Stimulated activated CD8-positive, alpha-beta memory T cell treated with anti-CD3 and anti-CD28 coated beads, Interleukin-4, amount 100 ng/mL, for 48 hours (primary cell): ENCODE measurements at places on chromosomes 11 and 22.

DNA sequence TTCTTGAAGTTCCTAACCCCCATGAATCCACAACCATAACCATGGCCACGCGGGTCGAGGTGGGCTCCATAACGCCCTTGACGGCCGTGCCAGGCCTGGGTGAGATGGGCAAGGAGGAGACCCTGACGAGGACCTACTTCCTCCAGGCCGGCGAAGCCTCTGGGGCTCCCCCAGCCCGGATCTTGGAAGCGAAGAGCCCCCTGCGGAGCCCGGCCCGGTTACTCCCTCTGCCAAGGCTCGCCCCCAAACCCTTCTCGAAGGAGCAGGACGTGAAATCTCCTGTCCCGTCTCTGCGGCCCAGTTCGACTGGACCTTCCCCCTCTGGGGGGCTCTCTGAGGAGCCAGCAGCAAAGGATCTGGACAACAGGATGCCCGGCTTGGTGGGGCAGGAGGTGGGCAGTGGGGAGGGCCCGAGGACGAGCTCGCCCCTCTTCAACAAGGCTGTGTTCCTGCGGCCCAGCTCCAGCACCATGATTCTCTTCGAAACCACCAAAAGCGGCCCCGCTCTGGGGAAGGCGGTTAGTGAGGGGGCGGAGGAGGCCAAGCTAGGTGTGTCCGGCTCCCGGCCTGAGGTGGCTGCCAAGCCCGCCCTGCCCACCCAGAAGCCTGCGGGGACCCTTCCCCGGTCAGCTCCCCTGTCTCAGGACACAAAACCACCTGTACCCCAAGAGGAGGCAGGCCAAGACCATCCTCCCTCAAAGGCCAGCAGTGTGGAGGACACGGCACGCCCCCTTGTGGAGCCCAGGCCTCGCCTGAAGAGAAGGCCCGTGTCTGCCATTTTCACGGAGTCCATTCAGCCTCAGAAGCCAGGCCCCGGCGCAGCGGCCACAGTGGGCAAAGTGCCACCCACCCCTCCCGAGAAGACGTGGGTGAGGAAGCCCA lies 75.7 kb downstream of the KIAA1671 start:
- DNase-seq, result peak; percentile 45

- DNase-seq, result no peak
Observed at GRCh38 chr22:27475548-27475897, 326.0 kb downstream of the MN1 start.

- DNase-seq, result no peak
Observed at GRCh38 chr11:61541598-61541997, 33.0 kb downstream of the LRRC10B start.

- peak; percentile 76 for DNase-seq
Observed at GRCh38 chr11:118435290-118435892, 901 bp upstream of the KMT2A start.

DNA sequence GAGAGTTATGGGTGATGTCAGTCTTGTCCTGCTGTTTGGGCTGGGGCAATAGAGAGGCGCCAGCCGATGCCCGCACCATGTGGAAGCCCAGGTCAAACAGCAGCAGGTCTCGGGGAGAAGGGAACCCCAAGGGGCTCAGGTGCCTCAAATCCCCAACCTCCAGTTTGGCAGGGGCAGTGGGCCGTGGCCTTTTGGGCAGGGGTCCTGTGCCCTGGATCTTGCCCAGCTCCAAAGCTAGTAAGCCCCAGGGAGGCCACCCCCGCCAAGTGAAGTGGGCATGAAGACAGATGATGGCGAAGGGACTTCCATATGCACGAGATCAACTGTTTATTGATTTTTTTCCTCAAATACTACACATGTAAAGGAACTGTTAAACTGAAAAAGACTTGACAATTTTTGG lies 12.4 kb upstream of the ARFGAP3 start:
- DNase-seq, result no peak

DNA sequence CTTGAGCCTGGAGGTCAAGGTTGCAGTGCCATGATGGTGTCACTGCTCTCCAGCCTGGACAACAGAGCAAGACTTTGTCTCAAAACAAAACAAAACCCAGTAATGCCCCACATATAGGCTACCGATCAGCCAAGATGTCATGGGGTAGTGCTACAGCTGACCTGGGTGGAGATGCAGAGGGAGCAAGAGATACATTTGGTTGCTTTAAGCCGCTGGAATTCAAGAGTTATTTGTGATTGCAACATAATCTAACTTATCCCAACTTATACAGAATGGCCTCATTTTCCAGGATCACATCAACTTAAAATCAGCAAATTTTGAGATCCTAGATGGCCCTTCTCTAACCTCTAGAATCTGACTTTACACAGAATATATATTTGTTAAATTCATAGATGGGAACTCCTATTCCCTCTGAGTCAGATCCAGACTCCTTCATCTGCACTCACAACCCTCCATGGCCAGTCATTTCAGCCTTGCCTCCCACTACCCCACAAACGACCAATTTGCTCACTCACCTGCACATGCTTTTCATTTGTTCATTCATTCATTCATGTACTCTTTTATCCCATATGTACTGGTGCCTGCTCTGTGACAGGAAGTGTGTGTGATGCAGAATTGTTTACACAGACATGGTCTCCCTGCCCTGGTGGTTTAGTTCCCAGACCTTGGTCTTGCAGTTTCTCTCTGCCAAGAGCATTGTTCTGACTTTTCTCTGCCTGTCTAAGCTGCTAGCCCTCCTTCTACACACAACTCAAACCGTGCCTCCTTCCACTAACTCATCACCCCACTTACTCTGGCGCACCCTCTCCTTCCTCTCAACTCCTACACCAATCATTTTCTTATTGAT lies 24.1 kb upstream of the APLNR start:
- DNase-seq, result no peak

- DNase-seq, result no peak
Observed at GRCh38 chr11:45085646-45086501, 60.6 kb upstream of the PRDM11 start.

GRCh38 chr11:2991452-2992233 lies 486 bp downstream of the NAP1L4 start:
- peak; percentile 65 for DNase-seq

GRCh38 chr11:12950670-12951069 lies 58.4 kb upstream of the RASSF10 start:
- no peak for DNase-seq

- DNase-seq, result peak; percentile 28
Observed at GRCh38 chr11:130121445-130121978, 38.1 kb upstream of the ST14 start.

- no peak for DNase-seq
Observed at GRCh38 chr11:96162816-96163499, 180.0 kb downstream of the MAML2 start.

DNA sequence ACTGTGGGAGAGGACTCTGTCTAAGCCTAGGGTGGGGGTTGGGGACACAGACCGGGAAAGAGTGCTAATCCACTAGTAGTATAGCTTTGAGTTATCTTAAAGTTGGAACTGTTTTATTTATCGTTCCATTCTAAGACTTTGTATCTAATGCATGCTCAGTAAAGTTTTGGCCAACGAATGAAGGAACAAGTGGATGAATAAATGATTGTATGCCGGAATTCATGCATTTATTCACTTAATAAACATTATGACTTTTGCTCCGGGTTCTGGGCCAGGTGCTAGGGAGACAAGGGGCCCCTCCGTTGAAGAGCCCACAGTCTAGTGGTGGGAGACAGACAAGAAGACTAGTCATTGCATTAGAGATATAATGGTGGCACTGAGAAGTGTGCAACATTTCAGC lies 645 bp downstream of the RNF121 start:
- DNase-seq, result no peak

- DNase-seq, result peak; percentile 35
Observed at GRCh38 chr11:69444381-69445130, 36.9 kb upstream of the LINC01488 start.

DNA sequence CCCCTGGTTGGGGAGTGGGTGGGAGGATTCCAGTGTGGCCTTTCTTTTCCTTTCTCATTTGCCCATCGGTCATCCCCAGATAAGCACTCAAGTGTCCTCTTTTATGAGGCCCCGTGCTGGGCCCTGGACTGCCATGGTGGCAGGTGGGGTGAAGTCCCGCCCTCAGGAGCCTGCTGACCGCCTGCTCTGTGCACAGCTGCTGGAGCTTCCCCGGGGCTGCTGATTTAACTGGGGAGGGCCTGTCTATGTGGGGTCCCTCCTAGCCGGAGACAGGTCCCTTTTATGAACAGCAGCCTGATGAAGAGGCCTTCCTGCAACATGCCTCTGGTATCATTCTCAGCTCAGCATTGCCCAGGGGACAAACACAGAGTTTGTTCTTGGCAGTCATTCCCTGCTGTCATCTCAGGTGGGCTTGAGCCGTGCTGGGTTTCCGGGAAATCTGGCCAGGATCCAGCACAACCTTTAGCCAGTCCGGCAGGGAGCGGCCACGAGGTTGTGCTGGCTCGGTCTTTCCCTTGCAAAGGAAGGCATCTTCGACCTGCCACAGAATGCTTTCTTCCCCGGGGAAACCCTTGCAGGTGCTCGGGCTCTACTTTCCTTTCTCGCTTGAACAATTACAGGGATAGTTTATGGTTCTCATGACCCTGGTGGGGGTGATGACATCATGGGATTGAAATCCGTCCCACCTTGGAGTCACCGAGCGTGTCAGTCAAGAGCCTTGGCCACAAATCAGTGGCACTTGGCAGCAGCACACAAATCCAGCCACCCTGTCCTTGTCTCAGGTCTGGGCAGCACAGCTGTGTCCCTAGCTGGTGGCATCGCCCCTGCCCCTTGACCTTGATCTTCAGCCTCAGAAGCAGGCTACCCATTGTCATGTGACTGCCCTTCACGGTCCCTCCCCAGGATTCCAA lies 20.1 kb downstream of the ST14 start:
- DNase-seq, result no peak

GRCh38 chr11:120207512-120207911 lies 3.3 kb upstream of the OAF start:
- no peak for DNase-seq

DNA sequence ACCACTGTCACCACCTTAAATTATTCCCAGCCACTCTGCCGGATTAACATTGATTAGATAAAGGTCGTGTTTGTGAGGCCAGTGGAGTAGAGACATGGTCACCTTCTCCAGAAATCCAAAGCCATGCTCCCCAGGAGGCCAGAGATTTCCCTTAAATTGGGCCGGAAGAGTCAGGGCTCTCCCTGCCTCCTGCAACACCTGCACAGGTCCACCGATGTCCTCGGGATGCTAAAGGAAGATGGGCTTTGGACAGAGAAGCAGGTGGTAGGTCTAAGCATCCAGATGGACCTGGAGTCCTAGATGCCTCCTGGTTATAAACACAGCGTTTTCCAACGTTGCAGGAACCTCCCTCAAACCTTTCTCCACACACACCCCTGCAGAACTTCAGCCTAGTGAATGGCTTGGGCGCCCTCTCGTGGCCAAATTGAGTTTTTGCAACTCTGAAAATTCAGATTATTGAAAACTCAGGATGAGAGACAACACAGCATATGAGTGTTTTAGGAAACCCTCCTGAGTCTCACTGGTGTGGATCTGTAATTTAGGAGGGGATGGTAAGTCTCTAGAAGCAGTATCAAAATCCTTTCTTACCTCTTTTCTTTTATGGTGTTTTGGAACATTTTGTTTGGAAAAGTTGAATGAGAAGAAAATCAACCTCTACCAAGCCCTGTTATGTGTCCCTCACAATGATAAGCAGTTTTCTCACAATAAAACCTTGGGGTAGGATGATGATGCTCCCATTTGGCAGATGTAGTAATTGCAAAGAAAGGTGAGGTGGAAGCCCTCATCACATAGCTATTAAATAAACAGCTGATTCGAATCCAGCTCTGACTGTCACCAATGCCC lies 109.6 kb downstream of the RRAS2 start:
- peak; percentile 83 for DNase-seq

DNA sequence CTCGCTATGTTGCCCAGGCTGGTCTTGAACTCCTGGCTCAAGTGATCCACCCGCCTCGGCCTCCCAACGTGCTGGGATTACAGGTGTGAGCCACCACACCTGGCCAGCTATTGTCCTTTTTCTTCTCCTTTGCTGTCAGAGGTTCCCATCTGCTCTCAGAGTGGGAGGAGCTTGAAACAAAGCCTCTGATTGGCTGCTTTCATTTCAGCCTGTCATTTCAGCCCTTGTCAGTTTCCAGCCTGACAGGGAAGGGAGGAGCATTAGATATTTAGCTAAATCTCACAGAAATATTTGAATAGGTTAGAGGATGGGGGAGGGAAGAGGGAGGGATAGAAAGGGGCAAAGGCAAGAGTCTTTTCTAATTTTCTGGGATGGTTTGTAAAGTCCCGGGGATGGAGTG lies 8.7 kb downstream of the SLC22A6 start:
- DNase-seq, result no peak

GRCh38 chr22:17878186-17878694 lies 104.0 kb upstream of the BID start:
- DNase-seq, result no peak

- DNase-seq, result no peak
Observed at GRCh38 chr11:26623076-26623659, 51.1 kb upstream of the MUC15 start.

GRCh38 chr22:22465782-22466181 lies 42.8 kb downstream of the ZNF280B start:
- DNase-seq, result no peak

- DNase-seq, result no peak
Observed at GRCh38 chr22:22021162-22021750, 38.7 kb upstream of the TOP3B start.

- no peak for DNase-seq
Observed at GRCh38 chr22:23523713-23524112, 56.4 kb downstream of the IGLL1 start.

GRCh38 chr11:111360150-111361043 lies 18.7 kb downstream of the POU2AF1 start:
- no peak for DNase-seq

GRCh38 chr11:69721106-69721505 lies 17.3 kb upstream of the FGF19 start:
- no peak for DNase-seq

GRCh38 chr11:2523821-2524391 lies 79.1 kb downstream of the KCNQ1 start:
- peak; percentile 17 for DNase-seq

- DNase-seq, result no peak
Observed at GRCh38 chr11:67644472-67645418, 5.2 kb upstream of the TBX10 start.

- no peak for DNase-seq
Observed at GRCh38 chr11:86575208-86575855, 97.1 kb downstream of the ME3 start.

GRCh38 chr11:84022201-84022600 lies 736.0 kb upstream of the CCDC90B start:
- DNase-seq, result no peak
